ENCODE measurements at places on chromosomes 6 and 20. TPM values are rescaled to one million over a fixed set of nuclear protein-coding genes. Genes with fewer than 3 reads are reported as not detected.

GRCh38 chr6:90574610-90575009, 12.3 kb downstream of the MAP3K7 start:
- no peak for DNase-seq

DNA sequence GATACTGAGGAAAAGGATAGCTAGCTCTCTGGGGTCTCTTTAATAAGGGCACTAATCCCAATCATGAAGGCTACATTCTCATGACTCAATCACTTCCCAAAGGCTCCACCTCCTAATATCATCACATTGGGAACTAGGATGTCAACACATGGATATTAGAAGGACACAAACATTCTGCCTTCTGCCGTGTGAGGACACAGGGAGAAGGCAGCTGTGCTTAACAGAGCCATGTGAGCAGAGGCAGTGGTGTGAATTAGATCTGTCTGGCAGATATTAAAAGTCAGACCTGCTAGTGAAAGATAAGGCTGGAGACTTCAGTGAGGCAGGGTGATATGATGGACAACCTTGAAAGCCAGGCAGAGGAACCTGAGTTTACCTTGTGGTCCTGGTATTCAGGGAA, 341.9 kb downstream of the ARHGAP18 start:
- no peak for DNase-seq

DNA sequence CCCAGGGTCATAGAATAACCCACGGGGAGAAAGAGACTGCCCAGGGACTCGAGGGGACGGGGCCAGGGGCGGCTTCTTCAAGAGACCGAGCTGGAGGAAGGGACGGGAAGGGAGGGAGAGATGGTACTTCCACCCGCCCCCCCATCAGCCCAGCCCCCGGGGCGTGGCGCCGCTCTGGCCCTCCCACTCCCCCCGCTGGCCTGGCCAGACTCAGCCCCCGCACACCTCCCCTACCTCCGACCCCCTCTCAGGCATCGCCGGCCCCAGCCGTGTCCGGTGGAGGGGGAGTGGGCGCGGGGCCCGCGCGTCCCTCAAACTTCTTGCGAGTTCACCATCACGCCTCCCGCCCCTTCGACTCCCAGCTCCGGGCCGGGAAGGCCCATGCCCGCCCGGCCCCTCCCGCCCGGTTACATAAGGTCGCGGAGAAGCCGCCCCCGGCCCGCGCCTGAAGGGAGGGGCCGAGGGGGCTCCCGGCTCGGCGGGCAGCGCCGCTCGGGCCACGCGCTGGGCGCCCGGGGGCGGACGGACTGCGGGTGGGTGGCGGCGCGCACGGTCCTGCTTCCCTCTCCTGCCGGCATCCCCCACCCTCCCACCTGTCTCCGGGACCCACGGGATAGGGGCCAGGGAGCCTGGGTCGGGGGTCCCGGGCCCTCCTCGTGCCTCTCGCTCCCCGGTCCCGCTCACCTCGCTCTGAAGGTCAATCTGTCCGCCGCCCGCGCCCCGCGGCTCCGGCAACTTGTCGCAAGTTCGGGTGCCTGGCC, 562 bp downstream of the TFEB start:
- peak; percentile 91 for DNase-seq

Gene BMP2
- 2.5 TPM for total RNA-seq

- DNase-seq, result no peak
Measured at GRCh38 chr20:34320861-34321260, 17.7 kb upstream of the AHCY start.

Measured in Right ventricle myocardium superior (tissue), 1 donor.